ENCODE measurements at places on chromosomes 11 and 22.
A peak's percentile ranks its signal among the peaks of the same experiment; 100 is the strongest.

- no peak for DNase-seq
Measured at GRCh38 chr11:124988063-124988462, 34.1 kb downstream of the CCDC15 start.

DNA sequence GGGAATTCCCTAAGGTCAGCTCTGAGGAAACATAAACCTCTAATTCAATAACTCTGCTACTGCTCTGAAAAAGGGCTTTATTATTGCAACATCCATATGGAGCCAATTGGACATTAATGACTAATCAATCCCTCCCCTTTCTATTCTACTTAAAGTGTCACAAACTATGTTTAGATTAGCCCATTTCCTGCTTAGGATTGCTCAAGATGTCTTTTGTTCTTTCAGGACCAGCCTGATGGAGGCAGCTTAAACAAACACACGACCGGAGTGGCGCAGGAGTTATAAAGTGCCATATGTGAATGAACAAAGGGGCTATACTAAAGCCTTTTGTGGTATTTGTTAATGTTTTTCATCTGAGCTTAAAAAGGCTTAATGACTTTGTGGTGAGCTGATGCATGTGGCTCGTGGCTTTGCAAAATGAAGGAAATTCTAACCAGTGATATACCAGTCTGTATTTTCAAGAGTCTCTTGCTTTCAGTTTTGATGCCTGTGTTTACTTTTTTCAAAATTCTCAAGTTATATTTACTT, 354.4 kb downstream of the SOX6 start:
- DNase-seq = peak; percentile 94

DNA sequence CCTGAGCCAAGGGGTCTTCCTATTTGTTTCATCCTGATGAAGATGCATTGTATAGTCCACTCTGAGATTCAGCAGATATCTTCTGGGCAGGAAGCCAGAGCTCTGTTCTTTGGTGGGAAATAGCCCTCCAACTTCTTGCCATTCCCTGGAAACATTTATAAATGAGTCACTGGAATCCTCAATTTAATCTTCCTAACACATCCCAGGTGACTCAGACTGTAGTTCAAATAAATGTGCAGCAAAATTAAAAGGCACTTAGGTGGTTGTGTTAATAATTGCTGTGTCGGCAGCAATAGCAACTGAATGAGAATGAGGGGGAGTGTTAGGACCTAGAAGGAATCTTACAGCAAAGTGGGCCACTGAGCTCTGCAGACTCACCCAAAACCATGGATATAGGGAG, 108.6 kb downstream of the INSC start:
- DNase-seq = peak; percentile 21

GRCh38 chr11:119700030-119700429, 29.0 kb downstream of the NECTIN1 start:
- no peak for DNase-seq

GRCh38 chr22:36985211-36985889, 33.9 kb downstream of the TST start:
- no peak for DNase-seq

- DNase-seq = no peak
Measured at GRCh38 chr11:14373941-14374646, 15.1 kb upstream of the RRAS2 start.

DNA sequence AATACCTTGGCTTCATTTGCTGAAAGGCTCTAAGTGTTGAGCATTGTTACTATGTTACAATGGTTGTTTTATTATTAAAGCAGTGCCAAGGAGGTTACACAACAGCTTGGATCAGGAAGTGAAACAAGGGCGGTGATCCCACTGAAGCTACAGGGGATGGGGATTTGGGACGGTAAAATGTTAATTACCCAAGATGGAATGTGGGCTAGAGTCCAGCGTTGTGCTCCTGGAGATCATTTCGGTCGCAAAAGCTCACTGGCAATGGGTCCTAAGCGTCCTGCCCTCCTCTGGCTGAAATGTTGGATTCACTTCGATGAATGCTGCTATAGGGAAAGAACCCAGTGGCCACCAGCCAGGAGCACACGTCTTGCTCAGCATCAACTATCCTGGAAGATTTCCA, 48.3 kb downstream of the FAM83F start:
- no peak for DNase-seq

GRCh38 chr11:29029452-29029851, 921.3 kb downstream of the METTL15 start:
- no peak for DNase-seq

DNA sequence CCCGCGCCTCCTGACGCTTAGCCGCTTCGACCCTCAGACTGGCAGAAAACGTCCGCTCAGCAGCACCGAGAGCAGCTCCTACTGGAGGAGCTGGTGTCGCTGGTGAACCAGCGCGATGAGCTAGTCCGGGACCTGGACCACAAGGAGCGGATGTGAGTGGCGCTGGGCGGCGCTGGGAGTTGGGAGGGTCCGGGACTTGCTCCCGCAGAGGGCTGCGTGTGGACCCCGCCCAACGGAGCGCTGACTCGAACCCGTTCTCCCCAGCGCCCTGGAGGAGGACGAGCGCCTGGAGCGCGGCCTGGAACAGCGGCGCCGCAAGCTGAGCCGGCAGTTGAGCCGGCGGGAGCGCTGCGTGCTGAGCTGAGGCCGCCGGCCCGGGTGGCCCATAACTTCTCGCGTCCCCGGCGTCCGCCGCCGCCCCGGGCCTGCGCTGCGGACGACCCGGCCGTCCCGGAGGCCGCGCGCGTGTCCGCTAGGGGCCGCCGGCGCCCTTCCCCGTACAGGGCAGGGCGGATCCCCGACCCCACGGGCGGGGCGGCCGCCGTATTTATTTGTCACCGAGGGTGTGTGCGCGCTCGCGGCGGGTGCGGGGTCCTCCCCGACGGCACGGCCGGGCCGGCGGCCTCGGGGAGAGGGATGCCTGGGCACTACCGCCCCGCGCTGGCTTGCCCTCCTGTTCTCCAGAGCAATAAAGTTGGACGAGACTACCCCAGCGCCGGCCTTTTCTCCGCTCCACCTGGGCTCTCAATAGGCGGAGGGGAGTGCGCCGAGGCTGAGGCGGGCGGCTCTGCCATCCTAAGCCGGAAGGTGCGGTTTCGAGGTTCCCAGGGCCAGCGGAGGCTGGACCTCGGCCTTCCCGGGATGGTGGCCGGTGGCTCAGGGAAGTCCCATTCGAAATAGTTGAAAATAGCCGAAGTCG, 3.4 kb downstream of the KCNK7 start:
- no peak for DNase-seq

DNA sequence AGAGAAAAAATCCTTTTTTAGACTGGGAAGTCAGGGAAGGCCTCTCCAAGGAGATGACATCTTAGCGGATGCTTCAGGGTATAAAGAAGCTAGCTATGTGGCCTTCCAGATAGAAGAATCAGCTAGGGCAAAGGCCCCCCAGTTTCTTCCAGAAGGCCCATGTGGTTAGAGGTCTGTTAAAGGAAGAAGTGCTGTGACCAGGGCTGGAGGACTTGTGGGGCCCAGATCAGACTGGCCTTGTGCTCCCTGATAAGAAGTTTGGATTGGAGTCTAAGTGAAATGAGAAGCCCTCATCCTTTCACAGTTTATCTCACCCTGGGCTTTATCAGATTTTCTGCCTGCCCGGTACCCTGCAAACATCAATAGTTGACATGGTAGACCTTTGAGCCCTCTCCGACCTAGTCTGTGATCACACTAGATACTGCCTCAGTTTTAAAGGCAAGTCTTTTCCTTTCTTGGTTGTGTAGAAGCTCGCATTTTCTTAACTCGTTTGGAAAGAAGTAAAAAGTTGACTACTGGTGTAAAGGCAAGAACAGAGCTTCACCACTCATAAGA, 7.8 kb downstream of the AMPD3 start:
- DNase-seq = no peak

- no peak for DNase-seq
Measured at GRCh38 chr11:86740628-86741483, 59.5 kb upstream of the PRSS23 start.

- DNase-seq = no peak
Measured at GRCh38 chr11:100923555-100923954, 206.1 kb downstream of the PGR start.

DNA sequence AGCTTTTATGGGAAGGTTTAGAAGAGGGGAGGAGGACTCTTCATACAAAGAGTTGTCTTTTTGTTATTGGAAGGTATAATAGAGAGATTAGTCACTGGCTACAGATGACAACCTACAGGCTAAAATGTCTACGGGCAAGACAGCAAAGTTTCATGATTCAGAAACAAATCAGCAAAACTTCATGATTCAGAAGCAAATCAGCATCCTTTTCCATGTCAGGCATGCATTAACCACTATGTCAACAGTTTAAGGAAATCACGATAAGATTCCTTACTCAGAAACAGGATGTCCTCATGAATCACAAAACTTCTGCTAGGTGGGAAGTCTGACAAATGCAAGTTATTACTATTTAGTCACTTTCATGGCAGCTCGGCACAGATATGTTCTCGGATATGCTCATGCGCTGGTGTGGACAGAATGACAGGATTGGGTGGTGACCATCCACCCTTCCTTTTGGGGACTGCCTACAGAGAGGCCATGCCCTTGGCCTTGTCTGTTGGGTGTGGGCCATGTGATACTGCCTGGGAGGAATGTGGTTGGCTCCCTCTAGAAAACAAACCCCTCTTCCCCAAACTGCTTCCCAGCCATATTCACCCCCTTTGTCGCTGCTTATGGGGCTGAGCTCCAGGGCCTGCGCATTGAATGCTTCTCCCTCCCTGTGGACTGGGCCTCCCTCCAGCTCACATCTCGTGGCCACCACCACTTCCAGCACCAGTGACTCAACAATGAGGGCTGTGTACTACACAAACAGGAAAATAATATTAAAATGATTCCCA, 10.1 kb downstream of the C11orf91 start:
- DNase-seq = no peak

DNA sequence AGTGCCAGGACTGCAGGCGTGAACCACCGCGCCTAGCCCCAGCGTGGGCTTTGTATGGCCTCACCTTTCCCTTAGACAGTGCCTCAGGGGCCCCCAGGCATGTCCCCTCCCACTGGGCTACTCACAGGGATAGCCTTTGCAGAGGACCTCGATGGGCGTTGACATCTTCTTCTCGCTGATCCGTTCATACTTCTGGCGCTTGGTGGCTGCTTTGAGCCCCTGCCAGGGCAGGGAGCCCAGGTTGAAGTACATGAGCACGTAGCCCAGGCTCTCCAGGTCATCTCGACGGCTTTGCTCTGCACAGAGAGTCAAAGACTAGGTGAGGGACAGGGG, 17.5 kb downstream of the CSNK1E start:
- DNase-seq = no peak

DNA sequence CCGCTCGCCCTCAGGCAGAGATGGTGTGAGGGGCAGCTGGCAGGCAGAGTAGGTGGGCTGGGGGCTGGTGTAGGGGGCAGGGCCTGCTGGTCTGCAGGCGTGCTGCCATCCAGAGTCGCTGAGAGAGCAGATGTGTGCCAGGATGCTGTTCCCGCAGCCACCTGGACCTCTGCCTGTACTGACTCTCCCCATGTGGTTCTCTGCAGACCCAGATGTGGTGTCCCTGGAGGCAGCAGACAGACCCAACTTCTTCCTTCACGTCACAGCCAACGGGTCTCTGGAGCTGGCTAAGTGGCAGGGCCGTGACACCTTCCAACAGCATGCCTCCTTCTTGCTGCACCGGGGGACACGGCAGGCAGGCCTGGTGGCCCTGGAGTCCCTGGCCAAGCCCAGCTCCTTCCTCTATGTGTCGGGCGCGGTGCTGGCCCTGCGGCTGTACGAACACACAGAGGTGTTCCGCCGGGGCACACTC, 58.6 kb downstream of the OTOG start:
- no peak for DNase-seq

DNA sequence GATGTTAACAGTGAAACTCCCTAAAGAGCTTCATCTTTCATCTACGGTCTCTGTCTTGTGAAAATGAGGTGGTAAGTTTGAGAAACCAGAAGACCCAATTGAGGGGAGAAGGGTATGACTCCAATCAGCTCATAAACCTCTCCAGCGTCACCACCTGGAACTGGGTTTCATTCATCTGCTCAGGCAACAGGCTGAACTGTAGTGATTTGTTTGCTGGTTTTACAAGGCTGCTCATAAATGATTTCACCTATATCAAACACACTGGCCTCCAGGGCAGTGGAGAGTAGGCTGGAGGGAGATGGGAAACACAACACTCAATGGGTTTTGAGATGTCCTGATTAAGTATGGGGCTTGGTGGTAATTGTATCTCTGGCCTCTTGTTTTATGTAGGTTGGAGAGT, 79.0 kb downstream of the EFCAB6 start:
- no peak for DNase-seq

Measured in NCI-H1417 (cell line).